ENCODE measurements at places on chromosomes 13 and 19.

DNA sequence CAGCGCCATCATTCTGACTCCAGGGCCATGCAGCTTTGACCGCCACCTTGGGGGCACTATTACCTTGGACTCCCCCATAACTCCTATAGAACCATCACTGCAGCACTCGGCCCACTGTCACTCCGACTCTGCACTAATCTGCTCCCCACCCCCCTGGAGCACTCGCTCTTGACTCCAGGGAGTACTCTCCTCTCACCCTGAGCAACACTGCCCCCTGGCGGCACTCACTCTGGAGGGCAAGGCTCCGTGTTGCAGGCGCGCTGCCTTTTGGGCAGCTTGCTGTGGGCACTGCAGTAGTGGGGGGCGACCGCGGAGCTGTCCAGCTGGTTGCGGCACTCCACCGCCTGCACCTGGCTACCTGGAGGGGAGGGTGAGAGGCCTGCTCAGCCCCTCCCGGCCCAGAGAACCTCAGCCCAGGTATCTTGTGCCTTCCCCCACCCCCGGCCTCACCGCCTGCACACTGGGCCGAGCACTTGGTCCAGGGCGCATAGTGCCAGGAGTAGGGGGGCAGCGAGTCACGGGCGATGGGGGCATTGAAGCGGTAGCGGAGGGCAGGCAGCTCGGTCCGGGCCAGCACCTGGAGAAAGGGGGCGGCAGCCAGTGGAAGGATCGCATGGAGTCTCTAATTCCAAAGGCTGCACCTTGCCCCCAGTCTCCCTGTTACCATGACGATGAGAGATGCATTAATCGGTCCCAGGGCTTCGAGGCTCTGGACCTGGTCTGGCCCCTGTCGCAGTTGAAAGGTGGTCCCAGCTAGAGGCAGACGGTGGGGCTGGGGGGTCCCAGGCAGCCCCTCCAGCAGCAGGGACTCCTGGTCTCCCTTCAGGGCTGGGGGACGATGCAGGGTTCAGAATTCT, 8.9 kb upstream of the MYO1F start:
- DNase-seq: no peak

GRCh38 chr19:49862391-49863253, 4.8 kb downstream of the PNKP start:
- no peak for DNase-seq

DNA sequence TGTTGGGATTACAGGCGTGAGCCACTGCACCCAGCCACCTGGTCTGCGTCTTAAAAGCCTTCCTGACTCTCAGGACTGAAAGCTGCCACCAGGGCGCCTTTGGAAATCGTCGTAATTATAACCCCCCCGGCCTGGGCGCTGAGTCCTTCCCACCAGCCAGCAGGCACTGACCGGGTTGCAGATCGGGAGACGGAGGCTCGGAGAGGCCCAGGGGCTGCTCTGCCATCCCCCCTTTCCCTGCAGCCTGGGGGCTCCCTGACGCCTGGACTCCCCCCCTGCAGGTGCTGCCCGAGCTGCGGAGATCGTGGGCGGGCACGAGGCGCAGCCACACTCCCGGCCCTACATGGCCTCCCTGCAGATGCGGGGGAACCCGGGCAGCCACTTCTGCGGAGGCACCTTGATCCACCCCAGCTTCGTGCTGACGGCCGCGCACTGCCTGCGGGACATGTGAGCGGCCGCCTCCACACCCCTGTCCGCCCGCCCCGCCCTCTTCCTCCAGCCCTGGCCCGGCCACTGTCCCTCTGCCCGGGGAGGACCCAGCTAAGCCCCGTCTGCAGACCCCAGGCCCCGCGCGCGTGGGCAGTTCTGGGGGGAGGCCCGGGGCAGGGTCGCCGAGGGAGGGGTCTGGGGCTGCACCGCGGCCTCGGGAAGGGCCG, 2.5 kb downstream of the PRTN3 start:
- no peak for DNase-seq

GRCh38 chr19:49347191-49347590, 12.0 kb downstream of the CD37 start:
- DNase-seq: no peak

- no peak for DNase-seq
Observed at GRCh38 chr13:36353001-36353400, 6.8 kb upstream of the SPART start.

DNA sequence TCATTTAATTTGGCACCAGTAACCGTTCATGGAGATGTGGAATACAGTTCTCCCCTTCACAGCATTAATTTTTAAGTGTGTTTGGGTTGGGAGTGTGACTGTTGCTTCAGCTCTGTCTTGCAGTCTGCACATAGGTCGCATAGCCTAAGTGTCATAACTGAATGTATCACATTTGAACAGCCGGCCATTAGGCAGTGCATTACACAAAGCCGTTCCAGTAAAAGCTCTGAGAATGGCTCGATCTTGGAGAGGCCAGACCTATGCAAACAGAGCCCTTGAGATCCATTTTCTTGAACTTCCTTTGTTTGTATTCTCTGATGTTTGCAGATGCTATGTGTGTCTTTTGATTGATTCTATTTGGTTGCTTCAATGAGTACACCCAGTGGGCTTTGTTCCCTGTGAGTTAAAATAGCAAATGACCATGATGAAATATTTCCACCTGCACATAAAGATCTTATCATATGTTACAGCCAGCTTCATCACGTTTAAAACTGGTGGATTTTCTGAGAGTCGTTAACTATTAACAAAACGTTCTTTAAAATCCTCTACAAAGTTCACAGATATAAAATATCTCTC, 1104.9 kb upstream of the SLC10A2 start:
- DNase-seq: no peak

DNA sequence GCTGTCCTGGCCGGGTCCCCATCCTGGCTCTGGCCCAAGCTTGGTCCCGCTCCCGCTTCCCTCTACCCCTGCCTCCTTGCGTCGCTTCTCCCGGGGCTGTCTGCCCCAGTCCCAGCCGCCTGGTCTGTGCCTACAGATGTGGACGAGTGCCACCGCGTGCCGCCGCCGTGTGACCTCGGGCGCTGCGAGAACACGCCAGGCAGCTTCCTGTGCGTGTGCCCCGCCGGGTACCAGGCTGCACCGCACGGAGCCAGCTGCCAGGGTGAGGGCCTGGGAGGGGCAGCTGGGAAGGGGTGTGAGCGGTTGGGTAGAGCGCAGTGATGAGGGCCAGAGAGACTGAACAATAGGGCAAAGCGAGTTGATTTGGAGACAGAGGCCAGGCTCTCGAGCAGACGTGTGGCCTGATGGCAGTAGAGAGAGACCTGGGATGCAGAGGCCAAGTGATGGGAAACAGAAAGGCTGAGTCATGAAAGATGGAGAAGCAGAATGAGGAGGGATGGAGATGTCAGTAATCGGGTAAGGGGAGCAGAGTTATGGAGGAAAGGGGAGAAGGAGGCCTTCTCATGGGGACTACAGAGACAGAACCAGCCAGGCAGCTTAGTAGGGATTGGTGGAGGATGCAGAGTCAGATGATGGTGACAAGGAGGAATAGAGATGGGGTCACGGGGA, 9.4 kb downstream of the LTBP4 start:
- DNase-seq: no peak

- DNase-seq: no peak
Observed at GRCh38 chr13:110028838-110029621, 242.6 kb upstream of the IRS2 start.

GRCh38 chr19:1956868-1957492, 16.0 kb downstream of the CSNK1G2 start:
- DNase-seq: peak; percentile 79

GRCh38 chr19:49808711-49809159, 4.4 kb downstream of the FUZ start:
- peak; percentile 79 for DNase-seq
